ENCODE measurements at places on chromosomes 6 and 20.
A peak's percentile ranks its signal among the peaks of the same experiment; 100 is the strongest.

- DNase-seq: no peak
Measured at GRCh38 chr6:142773324-142773723, 171.7 kb downstream of the HIVEP2 start.

DNA sequence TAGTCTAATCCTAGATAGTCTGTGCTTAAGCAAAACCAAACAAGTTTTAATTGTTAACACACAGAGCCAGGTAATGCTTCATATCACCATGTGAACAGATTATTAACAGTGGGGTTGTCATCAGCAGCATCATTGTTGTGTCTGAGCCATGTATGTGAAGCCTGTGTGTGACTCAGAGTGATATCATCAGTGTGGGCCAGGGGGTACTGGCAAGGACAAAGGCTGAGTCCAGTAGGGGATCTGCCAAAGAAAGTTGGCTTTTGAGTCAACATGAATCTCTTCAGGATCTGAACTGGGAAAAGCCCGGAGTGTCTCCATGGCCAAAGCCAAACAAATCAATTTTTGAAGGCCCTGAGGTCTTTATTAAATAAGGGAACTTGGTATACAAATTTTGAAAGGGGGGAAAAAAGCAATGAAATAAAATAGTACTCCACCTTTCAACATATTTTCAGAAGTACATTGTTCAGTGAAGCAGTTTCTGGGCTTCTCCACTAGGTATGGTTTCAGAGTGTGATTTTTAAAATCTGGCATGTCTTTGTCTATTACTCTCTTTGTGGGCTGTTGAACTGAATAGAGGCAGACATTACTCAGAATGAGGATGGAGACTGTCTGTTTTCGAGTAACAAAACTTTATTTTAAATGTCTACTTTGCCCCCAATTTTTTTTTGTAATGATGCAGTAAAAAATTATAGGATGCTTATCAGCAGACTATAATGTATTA, 444.2 kb upstream of the JAG1 start:
- DNase-seq: no peak

DNA sequence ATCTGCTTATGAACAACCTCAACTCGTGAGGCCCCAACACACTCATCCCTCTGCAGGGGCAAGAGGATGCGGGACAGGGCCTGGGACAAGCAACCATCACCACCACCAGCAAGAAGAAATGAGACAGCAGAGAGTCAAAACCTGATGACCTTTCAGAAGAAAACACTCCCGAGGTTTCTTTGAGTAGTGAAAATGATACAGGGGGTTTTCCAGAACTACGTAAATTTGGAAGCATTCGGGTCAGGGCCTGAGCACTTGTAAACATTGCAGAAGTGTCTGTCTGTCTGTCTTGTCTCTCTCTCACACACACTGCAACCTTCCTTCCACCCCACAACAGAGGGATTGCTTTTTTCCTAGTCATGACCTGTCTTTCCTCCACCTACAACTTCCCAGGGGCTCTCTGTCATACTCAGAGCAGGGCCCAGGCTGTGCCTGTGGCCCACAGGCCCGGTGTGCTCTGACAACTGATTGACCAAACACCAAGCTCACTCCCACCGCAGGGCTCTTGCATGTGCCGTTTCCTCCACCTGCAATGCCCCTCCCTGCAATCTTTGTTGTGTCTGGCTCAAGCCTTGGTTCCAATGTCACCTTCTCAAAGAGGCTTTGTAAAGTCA, 90.9 kb downstream of the BMP7 start:
- DNase-seq: no peak

- DNase-seq: no peak
Measured at GRCh38 chr20:35888657-35889056, 65.6 kb downstream of the SCAND1 start.

DNA sequence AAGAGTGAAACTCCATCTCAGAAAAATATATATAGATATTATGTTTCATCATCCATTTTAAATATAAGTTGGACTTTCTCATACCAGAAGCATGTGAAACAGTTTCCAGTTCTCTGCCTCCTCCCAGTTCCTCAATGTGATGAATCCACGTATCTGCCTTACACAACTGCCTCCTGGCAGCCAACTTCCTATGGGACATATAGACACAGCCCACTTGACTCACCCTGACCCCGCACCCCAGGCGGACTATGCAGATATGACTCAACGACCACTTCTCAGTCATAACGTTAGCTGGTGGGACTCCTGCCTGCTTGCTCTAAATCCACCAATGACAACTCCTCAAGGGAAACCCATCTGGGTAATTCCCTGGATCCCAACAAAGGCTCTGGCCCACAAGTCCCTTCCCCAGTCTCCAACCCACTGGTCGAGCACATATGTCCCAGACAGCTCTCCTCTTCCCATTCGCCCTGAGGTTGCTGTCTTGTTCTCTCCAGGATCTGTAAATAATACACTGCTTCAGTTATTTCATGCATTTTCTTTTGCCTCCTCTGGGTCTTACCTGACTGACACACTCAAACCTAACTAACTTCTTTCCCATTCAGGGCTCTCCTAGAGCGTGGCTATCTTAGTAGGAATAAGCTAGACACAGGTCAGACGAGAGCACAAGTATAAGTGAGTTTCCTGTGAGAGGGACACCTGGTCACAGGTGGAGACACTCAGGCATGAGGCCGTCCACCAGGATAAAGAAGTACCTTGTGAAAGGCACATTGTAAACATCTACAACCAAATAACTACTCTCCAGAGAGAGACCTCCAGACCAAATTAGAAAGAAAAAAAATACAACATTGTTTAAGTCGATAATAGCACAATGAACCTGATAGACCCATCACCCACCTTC, 548.5 kb downstream of the CD83 start:
- DNase-seq: no peak

DNA sequence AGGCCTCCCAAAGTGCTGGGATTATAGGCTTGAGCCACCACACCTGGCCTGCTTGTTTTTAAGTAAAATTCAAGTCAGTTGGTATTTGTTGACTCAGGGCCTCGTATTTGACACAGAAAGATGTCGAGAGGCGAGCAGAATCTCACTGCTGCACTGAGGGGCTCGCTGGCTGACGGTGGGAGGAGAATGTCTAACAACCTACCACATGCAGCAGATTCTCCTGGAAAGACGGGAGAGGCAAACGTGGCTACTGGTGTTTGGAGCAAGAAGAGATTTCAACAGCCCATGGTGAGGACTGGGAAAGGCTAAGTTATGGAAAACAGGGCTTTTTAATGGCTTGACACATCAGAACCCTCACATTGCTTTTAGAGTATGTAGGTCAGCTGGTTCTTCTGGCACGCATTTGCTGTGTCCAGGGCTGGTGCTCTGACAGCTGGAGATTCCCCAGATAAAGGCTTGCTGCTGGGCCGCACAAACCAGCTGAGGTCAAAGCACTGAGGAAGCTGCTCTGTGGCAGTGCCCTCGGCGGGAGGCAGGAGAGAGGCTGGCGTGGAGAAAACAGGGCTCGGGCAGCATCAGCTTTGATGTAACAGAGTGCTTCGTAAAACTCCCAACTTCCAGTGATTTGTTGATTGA, 84.2 kb upstream of the FRMD1 start:
- DNase-seq: no peak

DNA sequence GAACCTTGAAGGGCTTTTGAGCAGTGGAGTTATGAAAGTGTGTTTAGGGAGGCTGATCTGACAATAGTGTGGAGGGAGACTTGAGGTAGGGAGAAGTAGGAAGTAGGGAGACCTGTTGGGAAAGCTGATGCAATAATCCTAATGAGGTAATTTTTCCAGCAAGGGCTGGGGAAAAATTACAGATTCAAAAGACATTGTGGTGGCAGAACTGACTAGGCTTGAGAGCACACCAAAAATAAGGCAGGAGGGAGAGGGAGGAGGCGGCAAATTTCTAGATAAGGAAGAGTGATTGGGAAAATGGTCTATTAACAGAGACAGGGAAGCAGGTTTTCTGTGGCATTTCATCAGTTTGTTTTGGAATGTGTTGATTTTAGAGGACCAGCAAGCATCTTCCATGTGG, 5.5 kb downstream of the PRRT1 start:
- no peak for DNase-seq

DNA sequence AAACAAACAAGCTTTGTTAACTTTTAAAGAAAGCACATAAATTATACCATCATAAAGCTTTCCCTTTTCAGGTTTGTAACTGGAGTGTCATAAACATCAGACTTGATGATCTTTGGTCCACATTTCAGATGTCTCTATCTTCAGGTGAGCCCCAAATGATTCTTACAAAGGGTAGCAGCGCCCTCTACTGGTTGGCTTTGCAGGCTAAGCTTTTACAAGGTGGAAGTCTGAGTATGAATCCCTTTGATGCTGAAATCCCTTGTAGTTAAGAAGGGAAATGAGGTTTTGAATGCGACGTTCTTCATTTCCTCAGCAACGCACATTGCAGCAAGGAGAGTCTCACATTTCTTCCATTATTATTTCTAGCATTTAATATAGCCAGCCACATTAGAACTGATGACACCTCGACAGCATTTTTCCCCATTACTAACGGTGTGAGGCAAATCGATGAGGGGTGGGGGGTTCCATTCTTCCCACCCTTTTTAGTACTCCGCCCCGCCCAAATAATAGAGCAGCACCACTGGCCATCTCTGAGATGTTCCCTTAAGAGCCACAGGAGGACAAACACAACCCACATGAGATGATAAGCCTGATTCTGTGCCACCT, 126.3 kb upstream of the NT5E start:
- peak; percentile 29 for DNase-seq

Data from stimulated activated CD8-positive, alpha-beta memory T cell treated with anti-CD3 and anti-CD28 coated beads, Interleukin-2, amount 100 ng/mL, for 1 hour (primary cell).